ENCODE measurements at places on chromosomes 3 and 15.
A peak's percentile ranks its signal among the peaks of the same experiment; 100 is the strongest.

- no peak for DNase-seq
Observed at GRCh38 chr3:47799733-47800132, 3.2 kb upstream of the DHX30 start.

GRCh38 chr15:65101411-65101890 lies 13.5 kb downstream of the UBAP1L start:
- DNase-seq, result no peak

- DNase-seq, result no peak
Observed at GRCh38 chr3:20047976-20048883, 8.0 kb downstream of the KAT2B start.

DNA sequence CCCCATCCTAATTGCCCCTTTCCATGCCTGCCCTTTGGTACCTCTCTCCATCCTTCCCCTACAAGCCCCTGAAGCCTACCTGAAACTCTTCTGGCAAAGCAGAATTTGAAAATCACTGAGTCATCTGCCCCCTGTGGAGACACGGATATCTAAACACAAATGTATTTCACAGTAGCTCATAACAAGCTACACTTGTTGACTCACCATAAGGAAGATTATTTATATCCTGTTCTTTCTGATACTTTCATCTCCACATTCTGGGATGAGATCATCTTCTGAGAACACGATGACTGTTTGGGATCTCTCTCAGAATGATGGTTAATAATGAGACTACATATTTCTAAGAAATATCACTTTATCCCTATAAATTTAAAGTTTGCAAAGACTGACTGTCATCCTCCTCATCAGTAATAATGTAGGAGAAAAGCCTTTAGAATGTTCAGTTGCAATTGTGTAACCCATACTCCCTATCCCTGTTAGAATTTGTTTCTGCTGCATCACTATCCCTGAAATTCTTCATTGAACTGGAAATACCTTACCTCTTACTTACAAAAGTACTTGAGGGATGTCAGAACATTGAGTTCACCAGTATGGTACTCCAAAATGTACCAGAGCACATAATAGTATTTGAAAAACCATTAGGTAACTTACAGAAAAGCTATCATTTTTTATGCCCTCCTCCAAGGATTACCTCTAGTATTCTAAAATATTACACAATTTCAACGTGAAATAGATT lies 116.1 kb upstream of the IL12A start:
- no peak for DNase-seq

GRCh38 chr3:54376142-54376807 lies 253.9 kb downstream of the CACNA2D3 start:
- no peak for DNase-seq

- no peak for DNase-seq
Observed at GRCh38 chr3:124684459-124684858, 45.8 kb upstream of the UMPS start.

DNA sequence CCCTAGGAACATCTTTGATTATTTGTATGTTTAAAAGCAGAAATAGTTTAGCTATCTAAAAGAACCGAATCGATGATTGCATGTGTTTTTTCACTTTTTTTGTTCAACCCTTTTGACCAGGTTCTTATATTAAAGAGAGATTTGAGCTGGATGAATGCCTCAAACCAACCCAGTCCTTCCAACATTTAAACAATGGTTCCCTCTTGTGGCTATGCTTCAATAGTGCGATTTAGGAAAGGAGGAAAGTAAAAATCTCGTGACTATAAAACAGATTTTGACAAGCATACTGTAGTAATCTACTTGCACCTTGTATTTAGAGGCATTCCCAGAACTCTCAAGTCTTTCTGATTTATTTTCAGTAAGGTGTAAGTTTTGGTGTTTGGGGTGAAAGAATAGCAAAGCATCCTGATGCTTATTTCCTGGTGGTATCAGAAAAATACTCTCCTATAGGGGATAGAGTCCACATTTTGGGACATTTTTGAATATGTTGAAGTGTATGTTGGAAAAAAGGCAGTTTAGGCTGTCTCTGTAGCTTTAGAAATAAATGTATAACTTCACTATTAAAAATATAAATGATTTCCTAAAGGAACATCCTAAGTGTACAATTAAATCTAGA lies 159.6 kb upstream of the KCNH8 start:
- no peak for DNase-seq

DNA sequence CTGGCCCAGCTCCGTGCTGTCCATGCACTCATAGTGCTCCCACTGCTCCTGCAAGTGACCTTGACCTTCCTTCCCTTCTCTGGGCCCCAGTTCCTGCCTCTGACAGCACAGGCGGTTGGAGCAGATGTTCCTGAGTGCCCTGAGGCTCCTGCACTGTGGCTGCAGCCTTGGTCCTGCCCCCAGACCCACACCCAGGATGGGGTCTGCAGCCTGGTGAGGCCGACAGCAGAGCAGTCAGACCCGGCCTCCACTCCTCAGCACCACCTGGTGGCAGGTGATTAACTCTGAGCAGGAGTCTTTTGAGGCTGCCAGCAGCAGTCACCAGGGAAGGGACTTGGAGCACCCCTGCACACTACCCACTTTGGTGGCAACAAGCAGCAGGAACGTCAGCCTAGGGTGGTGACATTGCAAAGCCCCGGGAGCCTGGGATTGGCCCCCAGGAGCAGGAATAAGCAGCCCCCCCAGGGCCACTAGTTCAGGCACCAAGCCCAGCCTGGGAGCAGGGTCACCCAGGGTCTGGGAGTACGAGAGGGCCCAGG lies 64.6 kb downstream of the CYP11A1 start:
- DNase-seq, result peak; percentile 16

GRCh38 chr15:59307165-59307537 lies 65.5 kb downstream of the MYO1E start:
- no peak for DNase-seq

DNA sequence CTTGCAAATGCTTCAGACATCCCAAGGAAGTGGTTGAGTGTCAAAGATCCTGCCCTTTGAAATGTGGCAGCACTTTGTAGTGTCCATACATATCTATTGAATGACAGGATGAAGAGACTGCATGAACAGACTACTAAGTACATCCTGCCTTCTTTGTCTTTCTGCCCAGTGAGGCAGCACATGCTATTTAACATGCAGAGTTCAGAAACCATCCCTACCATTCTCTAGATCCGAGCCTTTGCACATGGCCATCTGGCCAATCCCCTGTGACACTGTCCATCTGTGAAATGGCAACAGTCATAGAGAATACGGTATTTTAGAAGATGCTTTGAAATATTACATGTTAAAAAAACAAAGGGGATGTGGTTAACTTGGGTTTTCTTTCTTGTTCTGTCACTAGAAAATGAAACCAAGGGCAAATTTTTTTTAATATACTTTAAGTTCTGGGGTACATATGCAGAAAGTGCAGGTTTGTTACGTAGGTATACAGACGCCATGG lies 519.6 kb downstream of the NTRK3 start:
- no peak for DNase-seq

GRCh38 chr3:142929109-142929508 lies 34.4 kb downstream of the PAQR9 start:
- no peak for DNase-seq

DNA sequence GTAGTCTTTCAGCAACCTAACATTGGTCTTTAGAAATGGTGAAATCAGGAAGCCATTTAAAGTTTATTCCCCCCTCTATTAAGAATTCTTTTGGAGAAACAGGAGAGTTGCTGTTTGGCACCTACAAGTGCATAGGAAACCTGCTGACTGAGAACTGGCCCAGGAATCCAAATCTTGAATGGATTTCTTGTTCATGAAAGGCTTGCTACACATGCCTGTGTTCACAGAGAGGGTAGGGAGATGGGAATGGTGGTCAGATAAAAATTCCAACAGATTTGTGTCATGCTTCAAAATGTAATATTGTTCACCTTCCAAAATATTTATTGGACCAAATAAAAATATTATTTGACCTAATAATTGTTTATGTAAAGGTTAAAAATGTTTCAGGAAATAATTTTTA lies 24.2 kb upstream of the ZPLD1 start:
- DNase-seq, result no peak

DNA sequence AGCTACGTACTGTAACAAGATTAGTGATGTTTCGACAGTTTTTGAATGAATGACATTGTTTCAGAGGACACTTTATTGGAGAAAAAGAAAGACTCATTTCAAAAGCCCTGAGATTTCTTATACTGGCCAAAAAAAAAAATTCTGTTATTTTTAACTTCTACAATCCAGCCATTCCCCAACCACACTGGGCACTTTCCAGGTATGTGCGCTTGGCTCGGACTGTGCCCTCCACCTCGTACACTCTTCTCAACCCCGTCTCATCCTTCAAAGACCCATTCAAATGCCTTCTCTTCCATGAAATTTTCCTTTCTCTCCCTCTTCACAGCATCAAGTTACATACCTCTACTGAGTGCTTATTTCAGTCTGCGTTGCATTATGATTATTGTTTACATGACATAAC lies 328.5 kb upstream of the SOX2 start:
- DNase-seq, result no peak

DNA sequence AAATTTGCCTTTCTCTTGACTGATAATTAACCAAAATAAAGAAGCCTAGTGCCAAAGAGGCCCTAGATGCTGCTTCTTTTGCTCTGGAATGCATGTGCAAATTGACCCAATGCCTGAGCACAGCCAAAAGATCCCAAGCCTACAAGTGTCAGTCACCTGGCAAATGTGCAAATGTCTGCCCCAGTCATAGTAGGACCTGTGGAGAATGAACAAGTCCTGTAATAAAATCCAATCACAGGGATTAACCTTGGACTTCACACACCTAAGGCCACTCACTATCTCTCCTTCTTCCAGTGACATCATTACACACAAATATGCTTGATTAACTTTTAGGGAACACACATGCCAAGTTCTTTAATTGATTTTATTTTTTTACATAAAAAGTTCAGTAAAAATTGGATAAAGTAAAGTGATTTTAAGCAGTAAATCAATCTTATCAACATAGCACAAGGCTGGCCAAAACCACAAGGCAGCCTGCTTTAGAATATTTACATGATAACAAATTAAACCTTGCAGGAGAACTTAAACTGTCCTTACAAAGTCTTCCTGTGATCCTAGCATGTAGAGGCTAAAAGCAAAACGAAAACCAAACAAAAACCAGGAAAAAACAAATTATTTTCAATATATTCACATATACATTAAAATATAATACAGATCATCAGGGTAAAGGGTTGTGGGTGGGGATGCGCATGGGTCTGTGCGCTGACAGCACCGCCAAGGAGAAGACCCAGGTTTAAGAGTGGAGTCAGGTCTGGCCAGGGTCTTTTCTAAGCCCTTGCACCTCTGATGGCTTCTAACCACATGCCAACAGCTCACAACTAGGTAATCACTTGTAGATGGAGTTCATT lies 36.8 kb downstream of the NBEAL2 start:
- DNase-seq, result no peak

DNA sequence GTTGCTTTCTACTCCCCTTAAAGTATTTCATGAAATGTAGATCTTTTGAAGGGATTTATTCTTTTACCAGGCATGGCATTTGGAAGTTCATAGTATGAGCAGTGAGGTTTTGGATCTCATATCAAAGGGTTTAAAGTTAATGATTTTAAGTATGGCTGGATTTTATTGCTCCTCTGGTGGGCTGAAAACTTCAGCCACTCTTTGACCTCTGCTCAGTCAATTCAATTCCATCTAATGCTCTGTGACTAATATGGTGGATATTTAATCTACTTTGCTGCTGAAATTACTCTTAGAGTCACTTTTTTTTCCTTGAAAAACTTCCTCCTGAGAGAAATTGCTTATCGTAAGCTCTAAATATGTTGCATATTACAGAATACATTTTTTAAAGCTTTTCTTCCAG lies 218.6 kb downstream of the NR2F2 start:
- DNase-seq, result no peak

GRCh38 chr3:57972531-57973111 lies 35.6 kb upstream of the FLNB start:
- no peak for DNase-seq

DNA sequence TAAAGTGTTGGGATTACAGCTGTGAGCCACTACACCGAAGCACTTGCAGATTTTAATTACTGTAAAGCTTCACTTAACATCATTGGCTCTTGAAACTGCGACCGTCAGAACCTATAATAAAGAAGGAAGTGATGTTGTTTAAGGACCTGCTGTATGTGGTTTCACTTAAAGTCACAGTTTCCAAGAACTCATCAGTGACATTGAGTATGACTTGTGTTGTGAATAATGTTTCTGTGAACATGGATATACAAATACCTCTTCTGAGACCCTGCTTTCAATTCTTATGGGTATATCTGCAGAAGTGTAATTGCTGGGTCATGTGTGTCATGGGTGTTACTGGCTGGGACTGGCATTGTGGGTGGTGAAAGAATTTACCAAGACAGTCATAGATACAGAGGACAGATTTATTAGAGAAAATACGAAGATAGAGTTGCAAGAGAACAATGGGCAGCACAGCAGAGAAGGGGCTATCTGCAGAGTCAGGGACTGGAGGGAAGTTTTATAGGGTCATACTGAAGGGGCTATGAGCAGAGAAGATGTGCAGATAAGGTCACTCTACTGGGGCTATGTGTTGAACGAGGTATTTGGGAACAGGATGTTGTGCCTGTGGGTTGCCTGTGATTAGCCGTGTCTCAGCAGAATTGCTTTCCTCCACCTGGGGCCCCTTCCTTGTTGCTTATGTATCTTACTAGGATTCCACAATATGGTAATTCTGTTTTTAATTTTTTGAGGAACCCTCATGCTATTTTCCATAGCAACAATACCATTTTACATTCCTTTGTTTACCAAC lies 4.5 kb downstream of the NDUFB5 start:
- DNase-seq, result no peak

DNA sequence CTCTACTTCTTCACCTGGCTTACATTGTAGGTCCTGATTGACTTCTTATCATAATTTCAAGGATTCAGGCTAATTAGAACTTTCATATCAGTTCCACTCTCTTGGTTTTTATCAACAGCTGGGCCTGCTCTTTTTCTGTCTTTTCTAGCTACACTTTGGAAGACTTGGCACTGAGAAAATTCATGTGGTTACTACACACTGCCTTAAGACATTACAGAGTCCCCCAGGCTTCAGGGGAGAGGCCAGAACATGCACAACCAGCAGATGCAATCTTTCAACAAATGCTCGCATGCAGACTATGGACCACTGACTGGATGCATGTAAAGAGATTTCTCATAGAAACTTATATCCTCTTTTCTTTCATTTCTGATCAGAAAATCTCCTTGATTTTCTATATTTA lies 423.5 kb downstream of the TUSC7 start:
- DNase-seq, result no peak

- DNase-seq, result no peak
Observed at GRCh38 chr15:57018151-57018550, 99.7 kb downstream of the TCF12 start.

DNA sequence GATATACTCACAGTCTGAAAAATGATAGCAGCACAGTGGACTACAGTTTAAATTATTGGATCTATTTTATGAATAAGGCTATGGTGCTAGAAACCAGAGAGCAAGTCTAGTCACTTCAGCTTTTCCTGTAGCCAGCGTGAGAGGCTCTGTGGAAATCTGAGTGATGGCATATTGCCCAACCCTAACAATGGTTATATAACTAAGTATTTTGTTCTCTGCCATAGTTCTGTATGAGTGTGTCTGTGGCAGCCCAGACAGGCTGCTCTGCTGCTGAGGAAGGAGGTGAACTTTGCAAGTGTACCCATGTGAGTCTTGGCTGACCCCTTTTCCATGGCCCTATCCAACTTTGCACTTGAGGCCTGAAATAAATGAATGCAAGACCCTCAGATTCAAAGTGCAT lies 105.7 kb downstream of the LRTM1 start:
- DNase-seq, result no peak

- DNase-seq, result no peak
Observed at GRCh38 chr15:96130734-96131133, 199.8 kb upstream of the NR2F2 start.
